ENCODE measurements at places on chromosomes 12 and 14.

DNA sequence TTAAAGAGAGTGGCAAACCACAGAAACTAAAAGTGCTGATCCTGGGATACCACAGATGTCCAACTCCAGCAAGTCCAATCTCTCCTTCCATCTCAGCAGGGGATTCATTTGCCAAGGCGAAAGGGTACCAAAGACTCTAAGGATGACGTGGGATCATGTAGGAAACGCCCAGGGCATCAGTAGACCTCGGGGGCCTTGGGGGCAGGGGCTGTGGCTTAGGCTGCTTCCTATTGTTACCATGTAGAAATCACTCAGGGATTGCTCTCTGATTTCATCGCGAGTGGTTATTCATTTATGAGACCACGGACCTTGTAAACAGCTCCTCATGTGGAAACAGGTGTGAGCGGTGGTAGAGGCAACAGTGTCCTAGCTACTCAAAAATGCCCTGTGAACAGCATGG is 149.3 kb upstream of the FKBP4 start:
- no peak for DNase-seq

DNA sequence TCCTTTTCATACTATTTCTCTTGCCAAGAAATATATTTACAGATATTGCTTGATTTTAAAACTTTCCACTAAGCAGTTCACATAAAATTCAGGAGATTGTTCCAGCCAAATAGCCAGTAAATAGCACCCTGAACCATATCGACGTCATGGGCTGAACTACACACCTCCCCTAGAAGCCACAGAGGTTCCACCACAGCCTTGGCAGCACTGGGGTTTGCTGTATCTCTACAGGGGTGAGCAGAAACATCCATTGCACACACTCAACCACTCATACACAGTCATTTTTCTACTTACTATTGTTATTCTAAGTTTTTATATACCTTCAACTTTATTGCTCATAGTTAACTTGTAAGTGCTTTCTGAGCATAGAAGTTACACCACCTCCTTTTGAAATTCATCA is 8.1 kb upstream of the EIF2S3B start:
- no peak for DNase-seq

- no peak for DNase-seq
Observed at GRCh38 chr14:32430326-32430725, 101.2 kb downstream of the AKAP6 start.

DNA sequence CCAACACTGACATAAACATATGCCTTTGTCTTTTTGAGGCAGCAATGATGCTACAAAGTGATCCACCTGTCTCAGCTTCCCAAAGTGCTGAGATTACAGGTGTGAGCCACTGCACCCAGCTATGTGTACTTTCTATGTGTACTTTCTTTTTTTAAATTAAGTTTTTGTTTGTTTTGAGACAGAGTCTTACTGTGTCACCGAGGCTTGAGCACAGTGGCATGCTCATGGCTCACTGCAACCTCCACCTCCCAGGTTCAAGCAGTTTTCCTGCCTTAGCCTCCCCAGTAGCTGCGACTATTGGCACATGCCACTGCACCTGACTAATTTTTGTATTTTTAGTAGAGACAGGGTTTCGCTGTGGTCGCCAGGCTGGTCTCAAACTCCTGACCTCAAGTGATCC is 172.5 kb upstream of the ALG10B start:
- DNase-seq = no peak

GRCh38 chr12:53758081-53758729 is 6.4 kb upstream of the CISTR start:
- DNase-seq = no peak

- no peak for DNase-seq
Observed at GRCh38 chr14:103243764-103244737, 90.0 kb upstream of the EIF5 start.

DNA sequence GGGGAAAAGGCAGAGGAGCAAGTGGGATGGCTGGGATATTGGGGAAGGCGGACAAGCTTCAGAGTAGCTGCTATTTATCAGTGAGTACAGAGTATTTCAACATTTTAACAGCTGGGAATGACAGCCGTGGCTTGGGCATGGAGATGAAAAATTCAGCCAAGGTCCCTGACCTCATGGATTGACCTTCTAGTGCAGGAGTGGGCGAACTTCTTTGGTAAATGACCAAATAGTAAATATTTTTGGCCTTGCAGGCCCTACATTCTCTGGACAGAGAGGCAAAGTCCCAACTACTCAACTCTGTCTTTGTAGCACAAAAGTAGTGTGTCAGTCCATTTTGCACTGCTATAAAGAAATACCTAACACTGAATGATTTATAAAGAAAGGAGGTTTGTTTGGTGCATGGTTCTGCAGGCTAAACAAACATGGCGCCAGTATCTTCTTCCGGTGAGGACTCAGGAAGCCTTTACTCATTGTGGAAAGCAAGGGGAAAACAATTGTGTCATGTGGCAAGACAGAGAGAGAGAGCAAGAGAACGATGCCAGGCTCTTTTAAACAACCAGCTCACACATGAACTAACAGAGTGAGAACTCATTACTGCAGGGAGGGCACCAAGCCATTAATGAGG is 33.6 kb downstream of the TMEM233 start:
- no peak for DNase-seq

DNA sequence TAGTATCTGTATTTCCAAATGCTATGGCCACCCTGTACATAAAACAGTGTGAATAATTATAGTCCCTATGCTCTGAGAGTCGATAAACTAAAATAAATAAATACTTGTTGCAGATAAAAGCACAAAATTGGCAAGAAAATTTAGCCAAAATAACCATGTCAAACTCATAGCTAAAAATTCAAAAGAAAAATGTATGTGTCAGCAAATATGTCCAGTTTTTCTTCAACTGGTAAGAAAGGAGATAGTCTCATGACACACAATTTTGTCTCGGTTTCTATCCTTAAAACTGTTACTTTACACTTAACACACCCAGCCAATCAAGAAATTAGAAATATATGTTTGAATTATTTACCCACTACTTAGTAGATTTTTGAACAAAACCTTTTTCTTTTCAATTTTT is 145.6 kb upstream of the FSCB start:
- DNase-seq = no peak

GRCh38 chr14:63492391-63492790 is 50.8 kb downstream of the PPP2R5E start:
- DNase-seq = no peak

- DNase-seq = peak; percentile 8
Observed at GRCh38 chr12:62803756-62804155, 131.2 kb downstream of the PPM1H start.

DNA sequence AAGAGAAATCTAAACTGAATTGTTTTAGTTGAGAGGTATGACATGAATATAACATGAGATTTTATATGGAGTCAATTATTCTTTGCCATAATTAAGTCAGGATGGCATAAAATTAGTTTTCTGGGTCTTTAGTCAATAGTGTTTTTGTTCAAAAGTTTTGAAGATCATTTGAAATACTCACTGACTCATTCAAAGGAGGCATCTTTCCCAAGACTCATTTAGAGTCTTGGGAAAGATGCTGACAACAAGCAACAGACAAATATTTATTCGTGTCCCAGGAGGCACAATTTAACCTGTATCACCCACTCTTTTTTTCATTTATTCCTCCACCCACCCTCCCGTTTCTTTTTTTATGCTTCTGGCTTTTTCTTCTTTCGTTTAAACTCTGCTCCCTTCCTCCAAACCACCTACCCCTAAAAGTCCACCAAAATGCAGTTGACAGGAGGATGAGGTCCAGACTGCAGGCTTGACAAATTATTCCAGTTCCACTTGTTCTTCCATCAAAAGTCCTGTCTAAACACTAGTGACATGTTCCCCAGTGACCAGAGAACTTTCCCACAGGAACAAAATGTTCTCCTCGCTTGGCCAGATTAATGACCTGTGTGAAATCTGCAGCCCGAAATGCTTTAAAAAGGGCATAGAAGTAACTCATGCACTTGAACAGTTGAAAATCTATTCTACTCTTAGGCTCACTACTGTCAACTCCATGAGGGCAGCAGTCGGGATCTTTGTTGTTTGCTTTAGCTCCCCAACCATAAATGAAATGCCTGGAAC is 43.3 kb upstream of the CSRP2 start:
- DNase-seq = no peak

DNA sequence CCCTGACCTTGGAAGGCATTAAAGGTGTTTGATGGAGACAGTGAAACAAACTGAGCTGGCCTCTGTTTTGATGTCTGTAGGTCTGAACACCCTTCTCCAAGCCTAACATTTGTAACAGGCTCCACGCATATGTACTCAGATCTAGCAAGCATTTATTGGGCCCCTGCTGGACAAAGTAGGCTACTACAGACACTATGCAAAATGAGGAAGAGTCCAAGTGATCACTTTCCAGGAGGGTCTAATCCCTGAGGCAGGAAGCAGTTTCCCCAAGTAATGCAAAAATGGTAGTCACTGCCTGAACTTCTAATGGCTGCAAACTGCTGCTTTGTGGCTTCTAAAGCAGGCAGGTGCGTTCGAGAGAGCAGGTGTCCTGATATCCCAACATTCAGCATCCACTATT is 405.8 kb downstream of the MED13L start:
- peak; percentile 82 for DNase-seq

GRCh38 chr12:11730299-11731041 is 81.0 kb downstream of the ETV6 start:
- DNase-seq = peak; percentile 78

- DNase-seq = no peak
Observed at GRCh38 chr12:30774599-30774998, 19.8 kb upstream of the CAPRIN2 start.

- no peak for DNase-seq
Observed at GRCh38 chr12:117679776-117680175, 289.0 kb downstream of the KSR2 start.

DNA sequence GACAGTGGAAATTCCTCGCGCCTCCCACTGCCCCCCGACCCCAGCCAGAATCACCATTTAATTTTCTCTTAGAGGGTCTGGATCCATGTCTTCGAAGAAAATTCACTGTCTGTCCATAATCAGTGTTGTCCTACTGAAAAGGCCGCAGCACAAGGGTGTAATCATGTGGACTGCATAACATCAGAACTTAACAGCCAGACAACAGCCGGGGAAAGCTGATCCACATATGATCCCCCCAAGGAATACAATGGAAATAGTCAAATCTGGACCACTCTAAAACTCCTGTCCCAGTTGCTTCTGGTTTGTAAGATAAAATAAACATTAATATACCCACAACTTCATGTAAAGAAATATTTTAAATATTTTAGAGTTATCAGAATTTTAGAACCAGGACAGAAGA is 177.5 kb downstream of the SSPN start:
- no peak for DNase-seq

GRCh38 chr12:92556141-92556540 is 146.6 kb upstream of the PLEKHG7 start:
- DNase-seq = no peak

DNA sequence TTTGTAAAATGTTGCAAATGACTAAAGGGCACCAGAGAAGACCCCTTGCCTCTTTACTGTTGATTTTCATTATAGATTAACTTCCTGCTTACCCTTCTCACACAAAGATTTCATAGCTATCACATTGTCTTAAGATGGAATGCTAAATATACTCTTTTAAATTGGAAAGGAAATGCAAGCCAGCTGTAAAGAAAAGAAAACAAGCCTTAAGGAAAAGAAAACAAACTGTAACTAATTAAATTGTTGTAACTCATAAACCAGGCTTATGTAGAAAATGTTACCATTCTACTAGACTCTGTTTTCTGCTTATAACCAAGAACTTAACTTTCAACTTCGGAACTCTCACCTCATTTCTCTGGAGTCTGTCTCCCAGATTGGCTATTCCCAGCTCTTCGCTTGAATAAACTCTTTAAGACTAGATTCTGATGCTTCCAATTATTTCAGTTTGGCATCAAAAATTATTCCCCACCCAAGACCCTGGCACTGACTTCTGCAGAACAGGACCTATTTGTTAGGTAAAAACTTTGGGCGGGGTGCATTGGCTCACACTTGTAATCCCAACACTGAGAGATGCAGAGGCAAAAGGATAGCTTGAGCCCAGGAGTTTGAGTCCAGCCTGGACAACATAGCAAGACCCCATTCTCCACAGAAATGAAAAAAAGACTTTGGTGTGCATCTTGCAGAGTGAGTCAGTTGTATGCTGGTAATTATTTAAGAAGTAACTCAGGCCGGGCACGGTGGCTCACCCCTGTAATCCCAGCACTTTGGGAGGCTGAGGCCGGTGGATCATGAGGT is 36.6 kb upstream of the CIT start:
- DNase-seq = no peak

- no peak for DNase-seq
Observed at GRCh38 chr12:4962539-4963486, 53.1 kb downstream of the KCNA1 start.

- no peak for DNase-seq
Observed at GRCh38 chr14:92626041-92626440, 112.5 kb downstream of the RIN3 start.

GRCh38 chr12:29050503-29050902 is 98.6 kb upstream of the FAR2 start:
- no peak for DNase-seq

GRCh38 chr14:102966681-102967505 is 44.4 kb downstream of the AMN start:
- DNase-seq = no peak

- no peak for DNase-seq
Observed at GRCh38 chr14:23070262-23071129, 13.2 kb upstream of the CDH24 start.

DNA sequence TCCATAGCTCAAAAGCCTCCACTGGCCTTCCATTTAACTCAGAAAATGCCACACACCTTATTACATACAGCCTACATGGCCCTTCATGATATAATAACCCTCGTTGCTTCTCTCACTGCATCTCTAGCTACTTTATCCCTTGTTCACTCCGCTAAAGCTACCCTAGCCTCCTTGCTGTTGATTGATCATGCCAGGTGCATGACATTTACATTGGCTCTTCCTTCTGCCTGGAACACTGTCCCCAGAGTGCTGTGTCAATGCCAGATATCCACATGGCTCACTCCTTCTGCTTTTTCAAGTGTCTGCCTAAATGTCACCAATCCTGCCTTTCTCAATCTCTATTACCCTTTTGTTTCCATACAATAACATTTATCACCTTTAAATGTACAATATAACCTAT is 58.3 kb downstream of the CAND1 start:
- DNase-seq = peak; percentile 52

DNA sequence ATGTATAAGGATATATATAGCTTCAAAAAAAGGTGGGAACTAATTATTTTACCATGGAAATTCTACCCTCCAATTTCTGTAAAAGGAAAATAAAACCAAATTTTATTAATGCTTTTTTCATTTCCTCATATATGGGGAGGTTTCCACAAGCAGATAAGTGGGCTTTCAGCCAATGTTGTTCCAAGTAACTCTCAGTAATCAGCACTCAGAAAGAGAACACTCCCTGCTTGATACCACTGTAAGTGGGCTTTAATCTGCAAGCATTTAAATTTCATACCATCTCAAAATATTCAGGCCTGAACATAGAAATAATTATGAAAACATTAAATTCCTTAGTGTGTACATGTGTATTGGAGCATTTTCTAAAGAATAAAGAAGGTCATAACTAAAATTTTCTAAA is 827.6 kb downstream of the C12orf50 start:
- no peak for DNase-seq

Data from NCI-H2029 (cell line).